Pons (tissue), 1 donor: ENCODE measurements at places on chromosomes 7 and 10.

DNA sequence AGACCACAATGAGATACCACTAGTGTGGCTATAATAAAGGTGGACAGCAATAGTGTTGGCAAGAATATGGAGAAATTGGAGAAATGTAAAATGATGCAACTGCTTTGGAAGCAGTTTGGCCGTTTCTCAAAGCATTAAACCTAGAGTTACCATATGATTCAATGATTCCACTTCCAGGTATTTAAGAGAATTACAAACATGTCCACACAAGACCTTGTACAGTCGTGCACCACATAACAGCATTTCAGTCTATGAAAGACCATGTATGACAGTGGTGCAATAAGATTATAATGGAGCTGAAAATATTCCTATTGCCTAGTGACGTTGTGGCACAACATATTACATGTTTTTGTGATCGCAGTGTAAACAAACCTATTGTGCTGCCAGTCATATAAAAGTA lies 29.6 kb downstream of the CCDC172 start:
- no peak for DNase-seq

- no peak for DNase-seq
These were observed 28.7 kb downstream of the CSGALNACT2 start for GRCh38 chr10:43166880-43167497.

GRCh38 chr7:20284771-20285143 lies 45.9 kb upstream of the ITGB8 start:
- no peak for DNase-seq

GRCh38 chr7:15464667-15465121 lies 97.1 kb downstream of the AGMO start:
- DNase-seq = no peak

GRCh38 chr10:130737621-130738020 lies 573.9 kb downstream of the TCERG1L start:
- no peak for DNase-seq

DNA sequence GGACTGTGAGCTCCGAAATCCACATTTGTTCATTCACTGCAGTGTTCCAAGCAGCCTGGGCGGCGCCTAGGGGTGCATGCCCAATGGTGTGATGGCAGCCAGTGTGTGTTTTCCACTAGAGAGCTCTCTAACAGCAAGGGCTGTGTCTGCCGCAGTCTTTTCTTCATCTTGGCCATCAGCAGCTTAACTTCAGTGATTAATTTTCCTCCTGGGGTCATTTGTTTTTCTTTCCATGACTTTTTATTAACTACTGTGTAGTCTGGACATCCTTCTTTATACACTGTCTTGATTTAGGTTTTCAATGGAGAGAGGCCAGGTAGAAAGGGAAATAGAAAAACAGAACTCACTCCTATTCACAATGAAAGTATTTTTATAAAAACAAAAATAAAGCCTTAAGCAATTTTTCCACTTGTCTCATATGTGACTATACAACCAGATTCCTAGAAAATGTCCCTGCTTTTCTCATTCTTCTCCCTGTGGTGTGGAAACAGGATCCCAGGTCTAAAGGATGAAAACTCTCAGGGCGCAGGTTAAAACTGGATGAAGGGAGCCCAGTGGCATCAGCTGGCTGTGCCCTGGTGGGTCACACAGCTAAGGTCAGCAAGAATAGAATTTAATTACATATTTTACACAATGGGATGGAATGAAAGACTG lies 176.8 kb downstream of the PKD1L1 start:
- DNase-seq = no peak

- DNase-seq = no peak
These were observed 126.6 kb downstream of the TMEM178B start for GRCh38 chr7:141200191-141201108.

DNA sequence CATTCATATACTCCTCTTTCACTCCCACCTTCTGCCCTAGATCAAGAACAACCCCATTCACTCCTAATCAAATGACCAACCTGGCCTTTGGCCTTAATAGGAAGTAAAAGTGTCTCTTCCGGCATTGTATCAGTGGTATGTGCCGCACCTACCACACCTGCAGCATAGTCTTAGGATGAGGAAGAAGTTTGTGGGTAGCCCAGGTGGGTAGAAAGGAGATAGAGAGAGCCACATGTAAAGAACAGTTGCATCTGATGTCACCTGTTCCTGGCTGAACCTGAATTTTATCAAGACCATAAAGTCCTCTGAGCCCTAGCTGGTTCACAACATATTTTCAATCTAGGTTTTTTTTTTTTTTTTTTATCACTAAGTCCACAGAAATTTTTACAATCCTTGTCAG lies 55.5 kb upstream of the PTPN12 start:
- no peak for DNase-seq

DNA sequence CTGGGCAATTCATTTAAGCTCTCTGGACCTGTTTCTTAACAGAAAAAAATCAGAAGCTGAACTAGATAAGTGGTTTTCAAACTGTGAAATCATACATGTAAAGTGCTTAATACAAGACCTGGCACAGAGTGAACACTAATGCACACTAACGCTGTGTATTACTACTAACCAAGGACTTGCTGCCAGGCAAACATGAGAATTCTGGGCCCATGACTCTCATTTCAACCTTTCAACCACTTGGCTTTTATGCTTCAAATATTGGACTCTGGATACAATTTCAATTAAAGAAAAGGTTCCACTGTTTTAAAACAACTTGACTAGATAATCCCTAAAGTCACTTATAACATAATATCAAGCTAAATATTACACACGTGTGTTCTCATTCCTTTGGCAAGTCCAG lies 73.4 kb downstream of the SRPK2 start:
- no peak for DNase-seq

DNA sequence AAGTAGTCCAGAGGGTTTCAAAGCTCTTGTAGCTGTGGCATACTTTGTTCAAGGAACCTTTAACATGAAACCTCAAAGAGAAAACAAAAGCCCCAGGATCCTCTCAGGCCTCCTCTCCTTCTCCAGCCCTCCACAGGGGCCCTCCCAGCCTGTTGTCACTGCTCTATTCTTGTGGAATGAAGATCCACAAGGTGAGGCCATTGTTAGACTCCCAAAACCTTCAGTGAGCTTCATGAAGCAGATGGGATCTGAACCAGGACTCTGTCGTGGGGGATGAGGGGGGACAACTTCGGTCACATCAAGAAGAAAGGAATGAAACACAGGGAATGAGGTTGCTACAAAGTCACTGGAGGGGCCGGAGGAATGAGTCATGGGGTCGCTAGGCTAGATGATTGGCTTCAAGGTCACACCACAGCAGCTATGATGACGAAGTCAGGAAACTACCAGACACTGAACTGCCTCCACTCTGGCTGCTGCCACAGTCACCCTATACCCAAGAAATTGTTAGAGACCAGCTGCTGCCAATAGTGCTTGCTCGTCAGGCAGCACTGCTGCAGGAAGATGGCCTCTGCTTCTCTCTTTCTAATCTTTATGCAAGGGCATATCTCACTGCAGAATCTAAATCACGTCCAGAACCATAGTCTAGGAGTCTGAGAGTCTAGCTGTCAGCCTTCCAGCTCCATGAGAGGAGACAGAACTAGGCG lies 208.8 kb downstream of the HIBADH start:
- no peak for DNase-seq

- no peak for DNase-seq
These were observed 11.4 kb downstream of the FAM241B start for GRCh38 chr10:69641261-69641980.

- no peak for DNase-seq
These were observed 48.5 kb upstream of the ADGRA1 start for GRCh38 chr10:133039107-133039802.

- DNase-seq = no peak
These were observed 44.9 kb downstream of the MINDY4 start for GRCh38 chr7:30815951-30816644.

- no peak for DNase-seq
These were observed 2.1 kb upstream of the TMEM72 start for GRCh38 chr10:44908936-44909630.

DNA sequence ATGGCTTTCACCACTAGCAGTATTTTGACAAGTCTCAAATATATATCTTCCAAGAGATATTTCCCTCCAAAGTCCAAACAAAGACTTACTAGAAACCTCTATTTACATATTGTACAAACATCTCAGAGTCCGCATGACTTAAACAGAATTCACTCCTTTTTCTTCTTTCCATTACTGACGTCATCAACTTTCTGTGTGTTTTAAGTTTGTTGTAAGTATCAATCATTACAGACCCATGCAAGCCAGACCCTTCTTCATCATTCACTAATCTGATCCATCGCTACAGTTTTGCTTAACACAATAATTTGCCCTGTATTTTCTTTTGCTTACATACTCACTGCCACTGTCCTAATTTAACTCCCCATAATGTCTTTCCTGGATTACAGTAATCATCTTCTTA lies 51.9 kb downstream of the SEMA3A start:
- no peak for DNase-seq

DNA sequence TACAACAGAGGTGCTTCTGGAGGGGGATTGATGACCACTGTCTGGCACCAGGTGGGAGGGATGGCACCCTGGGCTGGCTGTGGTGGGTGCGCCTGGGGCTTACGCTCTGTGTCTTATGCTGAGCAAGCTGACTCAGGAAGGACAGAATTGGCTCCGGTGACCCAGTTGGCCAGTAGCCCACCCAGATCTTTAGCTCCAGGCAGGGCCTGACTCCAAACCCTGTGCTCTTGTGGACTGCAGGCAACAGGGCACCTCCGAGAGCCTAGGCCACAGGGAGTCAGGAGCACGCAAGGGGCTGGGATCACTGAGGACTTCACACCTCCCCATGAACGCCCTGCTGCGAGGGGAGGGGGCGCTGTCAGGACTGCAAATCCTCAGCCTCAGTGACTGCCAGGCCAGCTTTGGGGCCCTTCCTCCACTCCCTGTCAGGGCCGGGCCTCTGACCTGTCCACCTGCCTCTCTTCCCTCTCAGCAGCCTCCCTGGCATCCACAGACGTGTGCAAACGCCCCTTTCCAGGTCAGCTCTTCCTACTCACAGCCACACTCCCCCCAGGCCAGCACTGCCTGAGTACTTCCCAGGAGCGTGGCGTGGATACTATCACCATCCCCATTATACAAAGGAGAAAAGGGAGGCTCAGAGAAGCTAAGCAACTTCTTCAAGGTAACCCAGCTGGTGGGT lies 118.7 kb downstream of the SLIT1 start:
- no peak for DNase-seq

GRCh38 chr10:27661514-27662286 lies 83.9 kb downstream of the MKX start:
- DNase-seq = no peak

GRCh38 chr7:69228212-69228811 lies 370.0 kb upstream of the AUTS2 start:
- DNase-seq = no peak

- DNase-seq = no peak
These were observed 385.5 kb downstream of the SFMBT2 start for GRCh38 chr10:7025296-7025695.

DNA sequence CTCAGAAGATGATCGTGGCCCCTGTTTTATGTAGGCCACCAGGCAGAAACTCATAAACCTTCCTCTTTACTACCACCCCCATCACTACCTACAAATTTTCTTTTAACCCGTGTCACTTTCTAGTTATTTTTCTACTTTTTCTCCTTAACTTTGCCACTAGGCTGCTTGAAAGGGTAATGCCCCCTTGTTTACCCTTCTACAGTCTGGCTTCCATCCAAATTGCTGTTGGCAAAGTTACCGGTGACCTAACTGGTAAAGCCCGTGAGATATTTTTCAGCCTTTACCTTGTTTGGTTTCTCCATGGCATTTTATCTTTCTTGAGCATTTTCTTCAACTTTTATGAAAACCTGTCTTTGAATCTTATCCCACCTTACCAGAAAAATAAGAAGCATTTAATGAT lies 153.0 kb downstream of the WNT2 start:
- no peak for DNase-seq
